Right lobe of liver (tissue), 6 donors: ENCODE measurements at places on chromosomes 5 and 9.

GRCh38 chr9:132160802-132161742, 786 bp upstream of the NTNG2 start:
- DNase-seq = no peak

DNA sequence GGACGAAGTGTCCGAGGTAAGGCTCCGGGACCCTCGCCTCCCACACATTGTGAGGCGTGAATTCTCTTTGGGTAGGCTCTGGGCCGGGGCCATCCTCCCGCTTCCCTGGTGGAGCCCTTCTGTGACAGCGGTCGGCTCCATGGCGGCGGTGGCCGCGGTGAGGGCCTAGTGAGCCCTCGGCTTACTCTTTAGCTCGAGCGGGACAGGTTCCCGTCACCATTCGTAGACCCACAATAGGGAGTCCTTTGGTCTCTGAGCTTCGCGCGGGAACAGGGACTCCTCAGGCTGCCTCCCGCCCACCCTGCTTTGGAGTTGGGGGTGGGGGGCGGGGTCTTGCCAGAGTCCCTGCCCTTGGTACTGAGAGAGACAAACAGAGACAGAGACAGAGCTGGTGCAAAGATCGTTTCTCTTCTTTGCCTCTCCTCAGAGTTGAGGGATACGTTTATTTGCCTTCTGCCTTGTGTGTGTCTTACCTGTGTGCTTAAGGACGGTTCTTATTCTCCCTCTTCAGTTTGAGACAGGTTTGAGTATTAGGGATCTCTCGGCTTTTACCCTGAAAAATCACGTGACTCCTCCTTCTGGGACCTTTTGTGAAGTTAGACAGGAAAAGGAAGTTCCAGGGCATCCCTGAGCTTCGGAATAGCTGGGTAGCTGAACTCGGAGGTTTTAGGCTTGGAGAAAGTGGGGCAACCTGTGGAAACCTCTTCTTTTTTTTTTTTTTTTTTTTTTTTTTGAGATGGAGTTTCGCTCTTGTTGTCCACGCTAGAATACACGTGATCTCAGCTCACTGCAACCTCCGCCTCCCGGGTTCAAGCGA, 833 bp downstream of the ANKHD1 start:
- DNase-seq = peak; percentile 50

DNA sequence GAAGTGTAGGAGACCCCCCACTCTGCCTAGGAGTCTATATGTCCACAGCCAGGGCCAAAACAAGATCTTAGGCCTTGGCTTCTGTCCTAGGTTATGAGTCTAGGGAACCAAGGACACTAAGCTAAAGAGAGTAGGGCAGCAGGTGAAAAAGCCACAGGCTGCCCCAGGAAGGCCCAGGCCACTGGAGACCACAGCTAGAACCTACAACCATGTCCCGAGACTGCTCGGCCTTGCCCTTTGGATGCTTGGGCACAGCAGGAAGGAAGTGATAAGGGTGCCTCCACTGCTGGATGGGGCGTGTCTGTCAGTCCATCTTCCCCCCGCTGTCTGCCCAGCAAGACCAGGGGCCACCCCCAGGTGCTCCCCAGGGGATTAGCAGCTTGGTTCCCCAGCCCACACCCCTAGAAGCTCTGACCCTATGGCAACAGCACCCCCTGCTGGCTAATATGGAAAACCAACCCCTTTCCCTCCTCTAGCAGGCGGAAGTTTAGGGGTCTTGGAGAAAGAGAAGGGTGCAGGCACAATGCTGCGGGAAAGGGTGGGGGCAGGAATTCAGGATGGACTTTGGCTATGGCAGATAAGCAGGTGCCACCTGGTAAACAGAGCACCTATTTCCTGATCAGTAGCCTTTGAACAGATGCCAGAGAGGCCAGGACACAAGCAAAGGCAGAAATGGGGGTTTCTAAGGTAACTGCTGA, 10.5 kb upstream of the IRF1 start:
- DNase-seq = peak; percentile 65

- no peak for DNase-seq
Observed at GRCh38 chr5:27241564-27242257, 203.3 kb upstream of the CDH9 start.

DNA sequence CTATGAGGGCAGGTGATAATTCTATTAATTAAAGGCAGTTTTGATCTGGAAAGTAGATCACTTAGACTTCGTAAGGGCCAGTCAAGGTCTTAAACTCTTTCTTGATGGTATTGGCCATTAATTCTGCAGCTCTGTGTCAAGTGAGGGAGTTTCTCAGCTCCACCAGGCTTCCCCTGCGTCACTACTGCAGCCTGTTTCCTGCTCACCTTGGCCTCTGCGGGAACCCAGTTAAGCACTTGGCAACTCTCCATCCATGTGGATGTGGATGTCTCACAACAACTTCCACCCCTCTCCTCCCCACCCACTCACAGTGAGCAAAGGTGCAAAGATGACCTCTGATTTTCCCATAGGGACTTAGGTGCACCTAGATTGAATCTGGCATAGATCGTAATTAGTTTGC, 191.6 kb downstream of the PLK2 start:
- DNase-seq = no peak
